OCI-M1 (cell line): ENCODE measurements at places on chromosomes 12 and 14.

DNA sequence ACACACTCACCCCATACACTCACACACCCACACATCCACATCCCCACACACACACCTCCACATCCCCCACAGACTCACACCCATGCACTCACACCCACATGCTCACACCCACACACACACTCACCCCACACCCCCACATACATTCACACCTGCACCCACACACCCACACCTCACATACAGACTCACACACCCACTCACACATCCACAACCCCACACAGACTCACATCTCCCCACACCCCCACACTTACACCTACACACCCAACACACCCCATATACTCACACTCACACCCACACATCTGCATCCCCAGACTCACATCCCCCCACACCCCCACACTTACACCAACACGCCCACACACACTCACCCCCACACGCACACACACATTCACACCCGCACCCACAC is 171.8 kb downstream of the GLT1D1 start:
- DNase-seq, result no peak

DNA sequence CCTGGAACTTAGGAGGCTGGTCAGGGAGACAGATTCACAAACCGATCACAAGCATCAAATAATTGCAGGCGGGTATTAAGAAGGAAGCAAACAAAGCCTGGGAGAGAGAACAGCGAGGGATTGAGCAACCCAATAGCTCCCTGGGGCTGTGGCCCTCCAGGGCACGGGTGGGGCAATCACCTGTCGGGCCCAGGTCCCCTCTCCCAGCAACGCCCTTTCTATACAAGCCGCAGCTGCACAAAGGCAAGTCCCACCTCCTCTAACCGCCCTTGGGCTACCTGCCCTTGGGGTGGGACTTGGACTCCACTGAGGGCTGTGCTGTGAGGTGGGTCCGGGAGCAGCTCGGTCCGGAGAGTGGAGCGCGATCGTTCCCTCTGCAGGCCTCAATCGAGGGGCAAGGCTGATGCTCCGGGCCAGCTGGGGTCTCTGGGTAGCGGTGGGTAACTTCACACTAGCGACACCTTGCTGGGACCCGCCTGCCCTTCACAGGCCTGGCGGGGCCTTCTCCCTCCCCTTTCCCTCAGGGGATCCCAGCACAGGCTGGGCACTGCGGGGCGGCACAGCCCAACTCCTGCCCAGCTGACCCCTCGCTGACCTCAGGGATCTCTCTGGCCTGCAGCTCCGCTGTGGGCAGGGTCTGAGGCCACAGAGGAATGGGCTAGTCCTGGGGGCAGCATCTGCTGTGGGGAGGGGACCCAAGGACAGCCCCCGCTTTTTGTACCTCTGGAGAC is 8.0 kb downstream of the PHB2 start:
- DNase-seq, result no peak

DNA sequence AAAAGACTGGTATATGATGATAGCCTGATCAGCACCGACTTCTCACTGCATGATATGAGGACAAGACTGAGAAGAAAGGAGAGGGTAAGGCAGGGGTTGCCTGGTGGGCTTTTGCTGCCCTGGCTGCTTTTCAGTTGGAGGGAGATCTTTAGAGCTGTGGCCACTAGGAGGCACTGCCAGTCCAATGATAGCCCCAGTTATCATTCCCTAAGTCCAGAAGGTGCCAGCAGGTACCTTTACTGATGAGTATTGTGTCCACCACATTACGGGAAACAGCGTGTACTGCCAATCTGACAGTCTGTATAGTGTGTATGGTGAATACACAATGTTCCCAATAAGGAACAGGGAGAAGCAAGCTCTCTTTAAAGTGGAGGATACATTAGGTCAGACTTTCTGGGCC is 55.8 kb upstream of the CCDC175 start:
- peak; percentile 51 for DNase-seq

DNA sequence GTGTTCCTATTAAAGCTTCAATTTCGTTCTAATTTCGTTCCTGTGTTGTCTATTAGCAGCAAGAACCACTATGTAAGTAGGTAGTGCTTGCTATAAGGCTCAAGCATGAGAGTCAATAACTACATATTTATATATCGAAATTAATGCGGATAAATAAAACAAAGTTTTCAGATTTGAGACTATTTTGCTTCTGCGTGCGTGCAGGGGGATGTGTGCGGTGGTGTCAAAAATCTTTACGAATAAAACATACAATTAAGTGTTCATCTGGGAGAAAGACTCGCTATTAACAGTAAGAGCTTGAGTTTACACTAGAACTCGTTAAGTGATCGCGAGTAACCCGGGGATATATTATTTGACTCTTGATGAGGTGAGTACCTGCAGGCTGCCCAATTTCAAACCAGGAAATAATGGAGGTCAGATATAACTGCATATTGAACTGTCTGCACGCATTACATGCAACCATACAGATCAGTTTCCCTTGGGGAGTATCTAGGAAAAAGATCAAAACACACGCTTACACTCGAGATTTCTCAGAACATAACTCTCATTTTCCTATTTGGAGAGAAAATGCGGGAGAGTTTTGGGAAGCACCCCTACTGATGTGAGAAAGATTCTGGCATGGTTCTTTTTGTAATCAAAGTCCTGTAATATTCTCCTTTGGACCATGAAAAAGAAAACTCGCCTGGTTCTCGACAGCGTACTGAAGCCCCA is 813 bp downstream of the TWF1 start:
- DNase-seq, result peak; percentile 74

DNA sequence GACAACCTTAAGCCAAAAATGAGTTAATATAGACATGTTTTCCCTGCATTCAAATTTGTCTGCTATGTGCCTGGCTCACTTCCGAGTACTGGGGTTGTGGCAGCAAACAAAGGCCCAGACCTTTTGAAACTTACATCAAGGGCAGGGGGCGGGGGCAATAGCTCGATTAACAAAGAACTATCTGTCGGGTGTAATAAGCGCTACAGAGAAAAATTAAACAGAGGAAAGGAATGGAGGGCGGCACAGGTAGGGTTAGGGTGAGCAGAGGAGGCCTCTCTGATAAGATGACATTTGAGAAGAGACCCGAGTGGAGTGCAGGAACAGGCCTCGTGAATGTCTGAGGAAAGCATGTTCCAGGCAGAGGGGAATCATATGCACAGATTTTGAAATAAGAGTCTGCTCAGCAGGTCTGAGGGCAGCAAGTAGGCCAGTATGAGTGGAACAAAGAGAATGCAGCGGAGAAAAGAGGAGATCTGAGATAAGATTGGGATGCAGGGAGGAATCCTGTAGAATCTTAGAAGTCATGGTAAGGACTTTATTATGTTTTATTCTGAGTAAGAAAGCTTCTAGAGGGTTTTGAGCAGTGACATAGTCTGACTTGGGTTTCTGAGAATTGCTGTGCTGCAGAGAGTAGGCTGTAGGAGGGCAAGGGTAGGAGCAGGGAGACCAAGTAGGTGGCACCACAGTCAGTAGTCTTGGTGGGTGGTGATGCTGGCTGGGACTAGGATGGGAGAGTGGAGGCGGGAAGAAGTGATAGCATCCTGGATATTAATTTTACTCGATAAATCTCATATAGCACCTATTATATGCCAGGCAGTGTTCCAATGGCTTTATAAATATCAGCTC is 52.6 kb downstream of the BICDL1 start:
- DNase-seq, result no peak

DNA sequence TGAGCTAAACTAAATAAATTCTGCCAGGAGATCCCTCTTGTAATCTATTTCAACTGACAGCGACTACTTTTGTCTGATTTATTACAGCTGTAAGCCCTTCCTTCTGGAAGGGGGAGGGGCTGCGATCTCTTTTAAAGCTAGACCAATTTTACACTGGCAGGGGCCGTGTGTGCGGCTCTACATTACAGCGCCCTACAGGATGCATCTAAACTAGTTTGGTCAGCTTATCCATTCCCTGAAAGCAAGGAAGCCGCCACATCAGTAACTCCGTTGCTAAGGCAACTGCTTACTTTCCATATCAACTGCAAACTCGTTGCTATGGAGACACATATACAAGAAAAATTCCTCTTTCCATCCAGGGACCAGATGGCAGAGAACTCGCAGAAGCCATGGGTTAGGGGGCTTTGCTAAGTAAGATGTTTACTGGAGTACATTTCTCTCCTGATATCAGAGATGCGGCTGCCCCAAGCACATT is 17.4 kb downstream of the FOXN3 start:
- DNase-seq, result no peak

DNA sequence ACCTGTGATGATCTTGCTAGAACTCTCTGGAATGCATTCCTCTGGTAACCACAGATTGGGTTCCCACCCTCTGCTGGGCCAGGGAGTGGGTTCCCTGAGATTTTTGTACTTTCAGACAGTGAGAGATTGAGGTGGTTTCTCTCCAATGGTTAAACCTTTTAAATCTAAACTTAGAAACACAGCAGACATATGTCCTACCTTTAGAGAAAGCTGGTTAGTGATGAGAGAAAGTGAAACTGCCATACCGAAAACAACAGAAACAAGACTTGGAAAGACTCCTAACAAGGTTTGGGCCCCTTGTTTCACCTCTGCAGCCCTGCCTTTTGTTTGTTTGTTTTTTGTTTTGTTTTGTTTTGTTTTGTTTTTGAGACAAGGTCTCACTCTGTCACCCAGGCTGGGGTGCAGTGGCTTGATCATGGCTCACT is 9.7 kb upstream of the SGPP1 start:
- DNase-seq, result no peak

DNA sequence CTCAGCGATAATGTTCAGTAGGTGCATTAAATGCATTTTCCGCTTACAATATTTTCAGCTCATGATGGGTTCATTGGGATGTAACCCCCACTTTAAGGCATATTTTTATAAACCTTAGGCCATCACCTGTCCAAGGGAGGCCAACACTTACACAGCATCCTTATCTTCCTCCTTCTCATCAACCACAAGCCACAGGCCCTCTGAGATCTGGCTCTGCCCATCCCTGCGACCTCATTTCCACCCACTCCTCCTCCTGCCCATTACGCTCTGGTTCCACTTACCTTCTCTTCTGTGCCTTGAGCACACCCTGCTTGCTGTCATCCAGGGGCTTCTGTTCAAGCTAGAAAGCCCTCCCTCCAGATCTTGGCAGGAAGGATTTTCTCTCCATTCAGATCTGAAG is 93.2 kb downstream of the EGLN3 start:
- DNase-seq, result no peak

GRCh38 chr12:25065035-25065434 is 116.1 kb upstream of the BCAT1 start:
- no peak for DNase-seq

DNA sequence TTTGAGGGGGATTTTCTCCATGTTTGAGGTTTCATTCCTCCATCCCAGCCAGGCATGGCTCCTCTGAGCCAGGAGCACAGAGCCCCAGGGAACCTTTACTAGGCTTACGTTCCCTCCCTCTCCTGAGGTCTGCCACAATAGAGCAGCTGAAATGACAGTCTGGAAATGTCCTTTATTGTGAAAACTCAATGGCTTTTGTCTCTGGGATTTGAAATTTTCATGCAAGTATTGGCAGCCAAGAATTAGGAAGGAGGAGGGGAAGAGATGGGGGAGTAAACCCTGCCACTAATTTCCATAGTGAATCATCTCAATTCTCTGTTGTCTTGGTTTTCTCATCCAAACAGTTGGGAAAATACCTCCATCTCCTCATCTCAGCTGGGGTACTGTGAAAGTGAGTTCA is 2.6 kb upstream of the PLEKHG3 start:
- DNase-seq, result no peak

DNA sequence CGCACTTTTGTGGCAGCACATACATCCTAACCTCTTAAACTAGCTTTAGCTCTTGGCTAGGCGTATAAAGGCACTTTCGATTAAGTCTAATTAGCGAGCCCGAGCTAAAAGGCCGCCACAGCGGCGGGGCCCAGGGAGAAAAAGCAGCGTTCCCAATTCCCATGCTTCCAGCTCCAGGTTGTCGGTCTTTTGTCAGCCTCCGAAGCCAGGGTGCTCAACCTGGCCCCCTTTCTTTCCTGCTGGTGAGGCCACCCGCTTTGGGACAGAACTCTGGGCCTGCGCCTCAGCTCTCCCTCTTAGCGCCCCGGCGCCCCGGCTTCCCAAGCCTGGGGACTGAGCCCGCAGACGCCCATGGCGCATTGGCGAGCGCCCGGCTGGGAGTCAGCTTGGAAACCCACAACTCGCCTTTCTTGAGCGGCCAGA is 33.3 kb upstream of the TBX5 start:
- DNase-seq, result no peak

DNA sequence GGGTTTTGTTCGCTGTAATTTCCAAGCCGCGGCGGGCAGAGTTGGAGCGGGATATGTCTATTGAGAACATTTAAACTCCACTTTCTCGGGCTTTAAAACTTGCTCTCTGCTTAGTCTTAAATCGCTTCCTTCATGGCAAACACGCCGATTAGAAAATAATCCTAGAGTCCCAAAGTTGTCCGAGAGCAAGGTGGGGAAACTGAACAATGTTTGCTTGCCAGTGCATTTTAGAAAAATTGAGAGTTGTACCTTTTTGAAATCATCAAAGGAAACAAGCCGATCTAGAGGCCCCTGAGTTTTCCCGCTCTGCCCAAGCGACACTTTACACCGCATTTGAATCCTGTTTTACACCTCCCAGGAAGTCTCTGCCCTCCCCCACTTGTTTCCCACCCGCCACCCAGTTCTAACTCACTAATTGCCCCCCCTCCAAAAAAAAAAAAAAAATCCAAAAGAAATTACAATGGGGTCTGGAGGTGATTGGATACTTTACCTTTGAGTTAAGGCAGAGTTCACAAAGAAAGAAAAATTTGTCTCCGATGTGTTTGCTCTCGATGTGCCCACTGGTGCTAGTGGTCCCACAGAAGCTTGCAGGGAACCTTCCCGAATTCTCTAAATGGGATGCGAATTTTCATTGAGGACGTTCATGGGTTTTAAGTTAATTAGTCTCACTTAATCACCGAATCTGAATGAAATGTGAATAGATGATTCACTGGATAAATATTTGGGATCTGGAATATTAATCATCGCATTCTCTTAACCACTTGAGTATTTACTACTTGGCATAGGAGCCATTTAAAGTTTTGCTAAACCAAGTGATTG is 2.3 kb downstream of the HMGA2 start:
- no peak for DNase-seq

DNA sequence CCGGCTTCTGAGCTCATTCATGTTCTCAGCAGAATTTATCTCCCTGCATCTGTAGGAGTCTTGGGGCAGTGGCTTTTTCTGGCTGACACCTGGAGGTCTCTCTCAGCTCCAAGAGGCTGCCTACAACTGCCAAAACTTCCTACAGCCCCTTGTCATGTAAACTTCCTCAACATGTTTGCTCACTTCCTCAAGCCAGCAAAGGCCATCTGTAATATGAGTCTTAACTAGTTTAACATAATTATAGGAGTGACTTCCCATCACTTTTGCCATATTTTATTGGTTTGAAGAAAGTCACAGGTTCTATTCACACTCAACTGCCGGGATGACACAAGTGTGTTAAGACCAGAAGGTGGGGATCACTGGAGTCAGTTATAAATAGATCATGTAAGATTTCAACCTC is 194.0 kb downstream of the VRK1 start:
- DNase-seq, result no peak
